Activated naive CD4-positive, alpha-beta T cell (primary cell): ENCODE measurements at places on chromosomes 6 and 20.

DNA sequence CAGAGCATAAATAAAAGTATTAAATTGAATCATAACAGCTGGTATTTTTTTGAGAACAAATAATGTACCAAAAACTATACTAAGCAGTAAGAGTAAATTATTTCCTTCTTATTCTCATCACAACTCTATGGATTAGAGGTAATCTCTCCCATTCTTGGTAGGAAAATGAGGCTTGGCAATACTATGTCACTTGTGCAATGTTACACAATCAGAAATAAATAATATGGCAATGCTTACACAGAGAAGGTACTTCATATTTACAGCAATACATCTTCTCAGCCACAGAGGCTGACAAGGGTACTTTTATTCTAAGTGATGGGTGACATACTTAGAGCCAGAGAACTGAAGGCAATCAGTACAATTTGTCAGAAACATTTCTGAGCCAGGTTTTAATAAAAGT lies 3.9 kb downstream of the DST start:
- DNase-seq, result no peak

GRCh38 chr6:42349753-42350511 lies 101.8 kb downstream of the TRERF1 start:
- DNase-seq, result no peak

GRCh38 chr20:4810426-4811019 lies 88.8 kb downstream of the PRND start:
- DNase-seq, result no peak

DNA sequence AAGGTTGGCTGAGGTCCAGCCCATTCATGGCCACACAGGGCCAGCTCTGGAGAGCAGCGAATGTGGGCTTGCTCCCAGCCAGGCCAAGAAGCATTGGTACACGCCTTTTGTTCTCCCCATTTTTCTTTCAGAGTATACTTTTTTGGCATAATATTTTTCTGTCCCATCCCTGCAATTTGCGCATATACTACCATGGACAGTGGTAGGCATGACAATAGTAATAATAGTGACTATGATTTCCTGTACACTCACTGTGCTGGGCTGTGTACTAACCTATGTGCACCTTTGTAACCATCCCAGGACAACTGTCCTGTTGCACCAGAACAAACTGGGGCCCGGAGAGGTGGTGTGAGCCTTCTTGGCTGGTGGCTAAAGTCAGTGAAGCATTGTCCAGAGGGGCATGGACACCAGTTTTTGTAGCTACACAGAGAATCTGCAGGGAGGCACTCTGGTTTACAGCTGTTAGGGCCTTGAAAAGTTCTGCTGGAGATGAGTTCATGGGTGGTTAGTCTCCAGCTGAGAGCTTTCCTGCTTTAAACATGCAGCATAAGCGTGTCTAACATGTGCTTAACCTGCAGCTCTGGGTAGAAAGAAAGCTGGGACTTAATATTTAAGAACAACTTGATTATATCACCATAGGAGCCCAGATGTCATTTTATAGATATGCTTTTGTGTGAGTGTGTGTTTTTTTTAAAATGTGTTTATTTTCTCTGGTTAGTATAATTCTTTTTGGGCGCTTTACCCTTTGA lies 38.2 kb downstream of the DTD1 start:
- no peak for DNase-seq

- DNase-seq, result no peak
Measured at GRCh38 chr6:159985296-159985945, 16.5 kb downstream of the IGF2R start.

- DNase-seq, result no peak
Measured at GRCh38 chr6:120116343-120116742, 766.8 kb upstream of the MAN1A1 start.

GRCh38 chr6:149373511-149373910 lies 26.6 kb upstream of the SUMO4 start:
- DNase-seq, result no peak

DNA sequence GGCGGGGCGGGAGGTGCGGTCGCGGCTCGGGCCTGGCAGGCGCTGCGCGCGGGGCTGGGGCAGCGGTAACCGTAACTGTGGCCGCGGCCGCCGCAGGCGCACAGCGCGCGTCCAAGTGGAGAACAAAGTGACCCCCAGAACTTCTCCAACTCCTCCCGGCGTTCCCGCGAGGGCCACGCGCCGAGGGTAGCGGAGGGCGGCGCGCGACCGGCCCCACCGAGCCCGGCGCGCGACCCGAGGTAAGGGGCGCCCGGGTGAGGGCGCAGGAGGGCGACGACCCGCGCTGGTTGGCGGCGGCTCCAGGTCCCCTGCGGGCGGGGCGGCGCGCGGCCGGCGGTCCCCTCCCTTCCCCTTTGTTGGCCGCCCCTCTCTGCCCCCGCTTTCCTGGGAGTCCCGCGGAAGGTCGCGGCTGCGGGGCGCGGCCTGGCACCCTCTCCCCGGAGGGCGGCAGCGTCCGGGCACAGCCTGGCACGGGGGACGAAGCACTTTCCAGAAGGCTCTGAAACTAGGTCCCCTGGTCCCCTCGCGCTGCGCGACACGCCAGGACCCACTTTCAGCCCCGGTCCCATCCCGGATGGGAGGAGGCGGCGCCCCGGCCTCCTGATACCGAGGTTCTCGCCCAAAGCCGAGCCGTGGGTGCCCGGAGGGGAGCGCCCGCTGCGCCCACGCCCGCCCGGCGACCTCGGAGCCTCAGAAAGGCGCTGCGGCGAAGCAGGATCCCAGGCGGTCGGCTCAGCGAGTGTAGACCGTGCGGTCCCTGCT lies at the start of gene TIAM2:
Gene TIAM2, plus strand, starts transcription at position 62 of the 762 bp plus-strand sequence. CDS start 133,909 bp downstream, outside the sequence.
- DNase-seq, result no peak

- DNase-seq, result no peak
Measured at GRCh38 chr20:40251284-40251932, 437.6 kb downstream of the MAFB start.

GRCh38 chr6:125986301-125987025 lies at the start of gene TRMT11:
TSS of gene TRMT11 (plus strand) at chr6:125986540. CDS start at chr6:125986551, 11 bp downstream.
- peak; percentile 66 for DNase-seq

DNA sequence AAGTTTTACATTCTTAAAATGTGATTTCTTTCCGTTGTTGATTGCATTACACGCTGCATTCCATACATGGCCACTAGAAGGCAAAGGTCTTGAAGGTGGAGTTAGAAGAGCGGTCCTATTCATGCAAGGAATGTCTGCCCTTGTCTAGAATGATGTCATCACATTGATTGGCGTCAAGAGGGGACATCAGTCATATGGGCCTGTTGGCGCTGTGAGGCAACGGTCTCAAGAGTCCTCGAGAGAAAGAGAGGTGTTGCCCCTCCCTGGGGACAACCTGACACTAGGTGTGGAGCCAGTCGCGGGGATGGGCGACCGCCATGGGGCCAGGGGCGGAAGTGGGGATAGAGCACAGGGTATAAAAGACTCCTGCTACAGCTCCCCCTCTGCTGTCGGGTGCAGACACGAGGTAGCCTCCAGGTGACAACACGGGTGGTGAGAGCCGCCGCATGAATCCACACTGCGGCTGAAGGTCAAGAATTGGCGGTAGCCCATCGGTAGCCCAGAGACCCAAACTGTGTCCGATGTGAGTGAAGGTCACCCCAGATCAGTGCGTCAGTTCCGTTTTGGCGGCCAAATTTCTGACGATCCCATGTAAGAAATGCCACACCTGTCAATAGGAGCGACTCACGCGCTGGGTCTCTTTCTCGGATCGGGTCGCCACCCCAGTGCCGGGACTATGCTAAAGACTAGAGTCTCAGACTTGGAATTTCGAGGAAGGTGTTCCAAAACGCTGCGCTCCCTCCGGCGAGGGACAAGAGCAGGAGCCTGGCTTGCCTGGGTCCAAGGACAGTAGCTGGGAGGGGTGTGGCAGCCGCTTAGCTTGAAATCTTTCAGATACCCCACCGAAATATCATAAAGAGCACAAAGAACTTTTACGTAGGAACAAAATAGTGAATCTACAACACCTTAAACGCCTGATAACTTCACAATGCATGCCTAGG lies 93.2 kb upstream of the ZNF184 start:
- no peak for DNase-seq

DNA sequence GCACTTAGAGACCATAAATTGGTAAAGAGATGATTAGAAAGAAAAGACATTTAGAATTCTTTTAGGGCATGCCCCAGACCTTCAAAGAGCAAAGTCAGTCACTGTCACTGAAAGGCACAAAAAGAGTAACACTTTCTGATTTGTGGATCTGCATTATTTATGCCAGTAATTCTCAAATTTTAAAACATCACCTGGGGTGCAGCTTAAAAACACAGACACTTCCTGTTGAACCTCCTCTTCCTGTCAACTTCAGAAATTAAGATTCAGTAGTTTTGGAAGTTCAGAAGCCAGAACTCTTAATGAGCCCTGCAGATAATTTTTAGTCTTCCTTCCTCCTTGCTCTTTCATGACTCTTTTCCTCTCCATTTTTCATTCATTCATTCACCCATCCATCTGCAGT lies 137.5 kb downstream of the NRN1 start:
- DNase-seq, result no peak

DNA sequence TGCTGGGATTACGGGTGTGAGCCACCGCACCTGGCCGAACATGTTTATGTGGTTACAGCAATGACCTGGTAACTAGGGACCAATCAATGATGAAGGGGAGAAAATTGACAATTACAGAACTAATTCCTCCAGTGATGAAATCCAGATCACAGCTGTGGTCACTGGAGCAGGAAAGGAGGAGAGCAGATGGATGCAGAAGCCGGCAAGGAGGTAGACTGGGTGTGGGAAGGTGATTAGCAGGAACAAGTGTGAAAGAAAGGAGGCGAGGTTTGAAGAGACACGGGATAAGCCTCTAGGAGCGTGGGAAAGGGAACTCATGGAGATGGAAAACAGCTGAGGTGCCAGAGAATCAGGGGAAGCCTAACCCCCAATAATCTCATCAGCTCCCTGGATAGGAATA lies 17.2 kb upstream of the SPAG4 start:
- no peak for DNase-seq

DNA sequence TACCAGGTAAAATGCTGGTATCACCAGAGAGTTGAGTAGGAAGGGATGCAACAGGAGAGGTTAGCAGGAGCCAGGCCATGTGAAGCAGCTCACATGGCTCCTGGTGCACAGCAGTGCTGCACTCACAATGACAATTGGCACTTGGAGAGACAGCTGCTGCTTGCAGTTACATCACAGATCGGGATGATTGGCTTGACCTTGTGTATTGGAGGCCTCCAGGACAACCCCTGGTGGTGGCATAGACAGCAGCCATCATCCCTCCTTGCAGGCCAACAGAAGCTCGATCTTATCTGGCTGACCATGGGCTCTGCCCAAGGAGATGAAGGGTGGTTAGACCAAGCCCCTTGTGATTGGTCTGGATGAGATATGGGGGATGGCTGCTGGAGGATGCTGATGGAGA lies 73.0 kb downstream of the EYA2 start:
- DNase-seq, result no peak

GRCh38 chr6:47042275-47042791 lies at the start of gene ADGRF1:
TSS of gene ADGRF1 (minus strand) at chr6:47042332. CDS start at chr6:47029061, 13,271 bp downstream.
- DNase-seq, result no peak

DNA sequence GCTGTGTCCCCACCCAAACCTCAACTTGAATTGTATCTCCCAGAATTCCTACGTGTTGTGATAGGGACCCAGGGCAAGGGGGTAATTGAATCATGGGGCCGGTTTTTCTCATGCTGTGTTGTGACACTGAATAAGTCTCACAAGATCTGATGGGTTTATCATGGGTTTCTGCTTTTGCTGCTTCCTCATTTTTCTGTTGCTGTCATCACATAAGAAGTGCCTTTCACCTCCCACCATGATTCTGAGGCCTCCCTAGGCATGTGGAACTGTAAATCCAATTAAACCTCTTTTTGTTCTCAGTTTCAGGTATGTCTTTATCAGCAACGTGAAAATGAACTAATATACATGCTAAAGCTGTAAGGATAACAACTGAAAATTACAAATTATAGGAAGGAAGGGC lies 88.3 kb downstream of the CDYL start:
- DNase-seq, result no peak

GRCh38 chr6:73739096-73739495 lies 43.1 kb downstream of the CD109 start:
- no peak for DNase-seq

GRCh38 chr6:44856479-44856878 lies 469.0 kb downstream of the CDC5L start:
- DNase-seq, result no peak

DNA sequence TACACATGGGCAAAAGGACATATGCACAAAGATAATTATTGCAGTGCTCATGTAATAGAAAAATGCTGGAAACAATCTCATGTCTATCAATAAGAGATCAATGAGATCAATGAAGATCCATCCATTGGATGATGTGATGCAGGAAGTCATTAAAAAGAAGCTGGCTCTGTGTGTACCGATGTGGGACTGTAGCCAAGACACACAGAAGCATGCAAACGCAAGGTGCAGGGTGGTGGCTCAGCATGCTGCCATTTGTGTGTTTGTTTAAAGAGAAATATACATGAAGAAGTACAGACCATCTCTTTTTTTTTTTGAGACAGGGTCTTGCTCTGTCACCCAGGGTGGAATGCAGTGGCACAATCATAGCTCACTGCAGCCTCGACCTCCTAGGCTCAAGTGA lies 33.1 kb upstream of the KCNB1 start:
- DNase-seq, result no peak

- DNase-seq, result no peak
Measured at GRCh38 chr6:96246563-96246962, 230.8 kb downstream of the FUT9 start.

DNA sequence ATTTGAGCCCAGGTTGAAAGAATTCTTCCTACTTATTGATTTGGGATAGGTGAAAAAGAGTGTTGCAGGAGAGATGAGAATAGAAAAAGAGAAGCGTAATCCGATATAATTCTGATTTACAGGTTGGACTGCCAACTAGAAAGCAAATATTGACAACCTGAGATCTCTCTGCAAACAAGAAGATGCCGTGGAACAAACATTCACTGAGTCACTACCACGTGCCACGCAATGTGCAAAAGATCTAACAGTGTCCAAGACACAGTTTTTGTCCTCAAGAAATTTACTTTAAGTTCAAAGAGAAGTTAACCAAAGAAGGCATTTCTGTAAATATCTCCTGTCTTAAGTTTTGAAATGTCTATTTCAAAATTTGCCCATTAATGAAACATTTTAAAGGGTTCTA lies 578.0 kb upstream of the ARID1B start:
- DNase-seq, result no peak

DNA sequence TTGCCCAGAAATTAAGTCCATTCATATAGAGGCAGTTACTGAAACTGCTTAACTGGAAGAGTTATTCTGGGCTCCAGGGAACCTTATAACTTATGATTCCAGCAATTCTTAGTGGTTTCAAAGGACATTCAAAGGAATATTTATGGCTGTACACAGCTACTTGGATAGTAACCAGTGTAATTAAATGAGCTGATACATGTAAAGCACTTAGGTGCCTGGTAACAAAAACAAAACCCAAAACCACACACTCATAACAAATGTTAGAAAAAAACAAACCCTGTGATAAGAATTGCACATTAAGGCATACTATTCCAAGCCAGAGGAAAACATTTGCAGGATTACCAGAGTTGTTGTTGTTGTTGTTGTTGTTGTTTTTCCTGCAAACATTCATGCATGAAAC lies 51.5 kb downstream of the STK4 start:
- DNase-seq, result no peak

- DNase-seq, result no peak
Measured at GRCh38 chr6:2534406-2535042, 216.2 kb downstream of the MYLK4 start.
